Glutamatergic neuron (in vitro differentiated cells): ENCODE measurements at places on chromosomes 12 and 14. TPM values are rescaled to one million over a fixed set of nuclear protein-coding genes. Genes with fewer than 3 reads are reported as not detected.

- H3K27ac ChIP-seq = no peak overlapping the region
- no peak overlapping the region for H3K4me3 ChIP-seq
Observed at GRCh38 chr12:3020850-3021435, 56.2 kb upstream of the TSPAN9 start.

DNA sequence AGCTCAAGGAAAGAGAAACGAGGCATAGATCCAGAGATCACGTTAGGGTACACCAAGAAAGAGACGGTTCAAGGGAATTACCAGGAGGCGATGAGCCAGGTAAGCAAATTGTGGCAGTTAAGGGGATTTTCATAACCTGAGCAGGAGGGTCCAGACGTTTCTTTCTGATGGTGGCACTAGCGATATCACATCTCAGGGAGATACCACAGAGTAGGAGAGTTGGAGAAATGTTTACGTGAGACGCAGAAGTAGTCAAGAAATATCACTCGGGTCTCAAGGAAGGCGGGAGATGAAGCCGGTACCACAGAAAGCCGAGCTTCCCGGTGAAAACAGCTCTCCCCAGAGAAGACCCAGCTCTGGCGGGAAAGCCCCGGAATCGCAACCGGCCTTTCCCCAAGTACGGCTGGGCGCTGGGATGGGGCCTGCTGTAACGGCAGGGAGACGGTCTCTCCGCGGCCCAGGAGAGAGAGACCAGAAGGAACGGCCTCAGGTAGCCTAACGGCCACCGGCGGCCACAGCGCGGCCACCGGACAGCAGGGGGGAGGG, 485 bp downstream of the SENP1 start:
- no peak for DNase-seq
- H3K27ac ChIP-seq = peak overlapping the region; percentile 93
- peaks cover 5% of the 10 kb centered on the region for H3K36me3 ChIP-seq

GRCh38 chr12:79661629-79662028, 29.1 kb downstream of the PAWR start:
- no peaks in the 10 kb centered on the region for H3K36me3 ChIP-seq
- no peaks in the 10 kb centered on the region for H3K4me1 ChIP-seq
- DNase-seq = no peak
- no peak overlapping the region for H3K27ac ChIP-seq

DNA sequence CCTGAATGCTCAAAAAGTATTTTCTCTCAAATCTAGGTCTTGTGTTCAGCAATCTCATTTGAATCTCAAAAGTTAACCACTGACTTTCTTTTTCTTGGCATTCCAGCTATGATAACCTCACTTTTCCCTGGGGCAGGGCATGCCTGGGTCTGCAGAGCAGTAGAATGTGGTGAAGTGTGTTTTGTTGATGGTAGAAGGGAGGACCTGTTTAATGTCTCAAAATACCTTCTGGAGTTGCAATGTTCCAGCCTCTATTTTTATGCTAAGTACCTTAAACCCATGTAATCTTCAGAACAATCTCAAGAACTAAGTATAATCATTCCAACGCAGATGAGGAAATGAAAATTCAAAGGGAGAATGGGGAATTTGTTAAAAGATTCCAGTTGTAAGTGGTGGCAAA, 82.1 kb upstream of the FUT8 start:
- no peak for DNase-seq
- no peak overlapping the region for H3K27ac ChIP-seq
- no peak overlapping the region for H3K4me3 ChIP-seq

DNA sequence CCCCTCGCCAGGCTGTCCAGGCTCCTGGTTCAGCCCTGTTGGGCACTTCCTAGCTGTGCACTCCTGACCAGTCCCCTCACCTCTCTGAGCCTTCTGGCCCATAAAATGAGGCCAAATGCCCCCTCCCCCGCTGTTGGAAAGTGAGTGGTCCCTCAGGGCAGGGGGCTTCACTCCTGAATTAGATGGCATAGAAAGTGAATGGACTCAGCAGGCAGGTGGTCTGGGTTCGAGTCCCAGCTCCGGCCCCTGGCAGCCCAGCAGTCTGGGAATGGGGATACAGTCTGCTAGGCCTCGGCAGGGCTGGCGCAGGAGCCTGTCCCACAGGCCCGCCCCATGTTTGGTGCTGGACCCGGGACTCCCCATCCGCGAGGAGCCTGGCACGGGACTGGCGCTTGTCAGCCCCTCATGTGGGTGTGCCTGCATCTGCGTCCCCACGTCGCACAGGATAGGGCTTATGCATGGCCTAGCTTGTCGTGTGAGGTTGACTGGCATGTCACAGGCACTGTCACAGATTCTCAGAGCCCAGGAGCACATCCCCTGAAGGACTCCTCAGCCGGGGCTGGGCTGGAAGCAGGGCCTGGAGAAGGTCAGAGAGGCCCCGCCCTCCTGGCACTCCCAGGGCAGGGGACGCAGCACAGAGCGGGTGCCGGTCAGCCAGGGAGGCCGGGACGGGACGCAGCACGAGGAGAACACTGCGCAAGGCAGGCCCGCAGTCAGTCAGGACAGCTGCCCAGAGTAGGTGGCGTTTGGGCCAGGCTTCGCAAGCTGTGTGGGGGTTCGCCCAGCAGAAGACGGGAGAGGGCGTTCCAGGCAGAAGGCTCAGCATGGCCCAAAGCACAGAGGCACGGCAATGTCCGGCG, 40.5 kb downstream of the DIO3 start:
- H3K4me3 ChIP-seq = no peak overlapping the region
- peaks cover 9% of the 10 kb centered on the region for H3K27me3 ChIP-seq
- H3K4me1 ChIP-seq = no peaks in the 10 kb centered on the region
- no peak overlapping the region for H3K27ac ChIP-seq
- no peak for DNase-seq
- peaks cover 16% of the 10 kb centered on the region for H3K36me3 ChIP-seq

CCDC198 gene
- not detected for total RNA-seq
